ENCODE measurements at places on chromosomes 1 and 21. TPM values are rescaled to one million over a fixed set of nuclear protein-coding genes. Genes with fewer than 3 reads are reported as not detected.

The FAM3B gene
- not detected for total RNA-seq

The OLIG2 gene
- 15.2 TPM for total RNA-seq

The KCNN3 gene
- 4.9 TPM for total RNA-seq

The CLEC20A gene
- not detected for total RNA-seq

The VAV3 gene
- 4.4 TPM for total RNA-seq

The LRRN2 gene
- 11.8 TPM for total RNA-seq

The LHX8 gene
- under 0.01 TPM for total RNA-seq

The TAS1R1 gene
- not detected for total RNA-seq

The WNT3A gene
- not detected for total RNA-seq

The RGSL1 gene
- total RNA-seq: not detected

The KLHDC9 gene
- 3.4 TPM for total RNA-seq

The KRTAP7-1 gene
- not detected for total RNA-seq

The ADAMTSL4 gene
- 0.25 TPM for total RNA-seq

The PATJ gene
- total RNA-seq: 13.5 TPM

The ERICH3 gene
- total RNA-seq: 15.0 TPM

Measured in temporal lobe (tissue), 4 donors.